ENCODE measurements at places on chromosomes 7 and 10. TPM values are rescaled to one million over a fixed set of nuclear protein-coding genes. Genes with fewer than 3 reads are reported as not detected.

The CELF2 gene
- 3.1 TPM for total RNA-seq

The RSPH10B gene
- 0.20 TPM for total RNA-seq

GRCh38 chr10:36256948-36257356 lies 614.9 kb upstream of the FZD8 start:
- DNase-seq = peak; percentile 45

- no peak for DNase-seq
These were observed 2.6 kb upstream of the ATXN7L1 start for GRCh38 chr7:105878746-105879605.

- DNase-seq = peak; percentile 59
These were observed 19.8 kb downstream of the CEP41 start for GRCh38 chr7:130420943-130421578.

GRCh38 chr7:37309493-37309892 lies 139.2 kb downstream of the ELMO1 start:
- no peak for DNase-seq
